Fibroblast of skin of back (primary cell): ENCODE measurements at places on chromosomes 7 and 10.

DNA sequence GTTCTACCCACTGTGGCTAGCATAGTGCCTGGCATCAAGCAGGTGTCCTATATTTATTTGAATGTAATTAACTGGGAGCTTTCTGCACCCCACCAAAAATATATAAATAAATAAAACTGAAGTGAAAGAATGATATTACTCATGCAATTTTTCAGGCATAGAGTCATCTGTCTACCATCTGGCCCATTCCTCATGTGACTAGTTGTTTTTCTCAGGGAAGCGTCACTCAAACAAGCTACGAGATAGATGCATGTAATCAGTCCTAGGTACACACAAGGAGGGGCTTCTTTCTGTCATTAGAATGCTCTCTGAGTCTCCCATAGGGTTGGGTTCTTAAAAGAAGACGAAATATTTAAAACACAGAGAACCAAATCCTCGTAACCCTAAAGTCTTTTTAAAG is 255.5 kb upstream of the KMT2E start:
- DNase-seq: no peak

DNA sequence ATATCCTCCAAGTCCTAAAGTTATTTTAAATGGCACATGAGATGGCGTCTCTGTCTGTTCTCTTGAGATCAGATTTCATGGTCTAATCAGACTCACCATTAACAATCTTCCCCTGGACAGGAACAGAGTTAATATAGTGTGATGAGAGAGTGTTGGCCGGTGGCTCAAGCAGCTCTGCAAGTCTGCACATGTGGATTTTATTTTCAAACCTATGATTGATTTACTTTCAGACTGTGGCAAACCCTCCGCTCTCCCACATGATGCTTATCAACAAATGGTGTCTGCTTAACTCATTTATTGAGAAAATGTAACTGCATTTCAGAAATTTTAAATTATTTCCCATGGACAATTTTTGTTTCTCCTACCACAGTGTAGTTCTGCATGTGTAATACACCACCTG is 46.5 kb upstream of the HGF start:
- no peak for DNase-seq

DNA sequence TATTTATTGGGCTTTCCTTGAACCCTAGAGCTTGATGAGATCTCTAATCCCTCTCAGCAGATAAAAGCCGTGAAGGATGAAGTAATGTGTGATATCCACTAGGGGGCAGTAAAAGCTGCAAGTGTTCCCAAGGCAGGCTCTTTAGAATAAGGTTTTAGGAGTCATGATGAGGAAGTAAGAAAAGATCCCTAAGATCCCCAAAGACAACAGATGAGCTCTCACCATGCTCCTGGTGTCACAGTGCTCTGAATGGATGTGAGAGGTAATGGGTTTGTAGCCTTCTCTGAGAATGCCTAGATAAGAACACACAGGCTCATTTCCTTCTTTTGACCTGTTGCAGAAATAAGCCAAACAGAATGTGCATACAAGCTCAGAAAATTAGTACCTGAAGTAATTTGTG is 70.4 kb upstream of the ITPRID1 start:
- peak; percentile 44 for DNase-seq

DNA sequence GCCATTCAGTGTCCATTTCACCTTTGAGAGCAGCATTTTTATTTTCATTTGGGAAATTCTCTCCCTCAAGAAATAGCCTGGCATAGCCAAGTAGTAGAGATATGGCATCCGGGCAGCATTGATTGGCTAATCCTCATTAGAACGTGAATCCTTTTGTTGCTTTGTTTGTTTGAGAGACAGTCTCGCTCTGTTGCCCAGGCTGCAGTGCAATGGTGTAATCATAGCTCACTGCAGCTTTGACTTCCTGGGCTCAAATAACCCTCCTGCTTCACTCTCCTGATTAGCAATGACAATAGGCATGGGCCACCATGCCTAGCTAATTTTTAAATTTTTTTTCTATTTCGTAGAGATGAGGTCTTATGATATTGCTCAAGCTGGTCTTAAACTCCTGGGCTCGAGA is 1174.9 kb upstream of the AUTS2 start:
- no peak for DNase-seq

- DNase-seq: peak; percentile 96
Measured at GRCh38 chr7:117269417-117269816, 53.4 kb downstream of the WNT2 start.

- no peak for DNase-seq
Measured at GRCh38 chr7:52120912-52121311, 804.3 kb upstream of the COBL start.

DNA sequence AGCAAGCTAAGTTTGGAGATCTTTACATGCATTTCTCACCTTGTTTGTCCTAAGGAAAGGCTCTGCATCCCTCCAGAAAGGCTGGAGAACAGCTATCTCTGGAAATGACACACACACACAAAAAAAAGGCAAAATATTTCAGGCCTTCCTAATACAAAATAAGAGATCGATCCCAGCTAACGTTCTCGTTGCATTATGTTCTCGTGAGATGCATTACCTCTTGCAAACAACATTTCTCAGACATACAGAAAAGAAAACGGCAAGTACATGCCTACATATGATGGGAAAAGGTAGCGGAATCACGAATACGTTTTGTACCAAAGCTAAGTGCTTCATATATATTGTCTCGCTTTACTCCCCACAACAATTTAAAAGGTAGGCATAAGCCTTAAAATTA is 488 bp downstream of the MTERF1 start:
- no peak for DNase-seq

DNA sequence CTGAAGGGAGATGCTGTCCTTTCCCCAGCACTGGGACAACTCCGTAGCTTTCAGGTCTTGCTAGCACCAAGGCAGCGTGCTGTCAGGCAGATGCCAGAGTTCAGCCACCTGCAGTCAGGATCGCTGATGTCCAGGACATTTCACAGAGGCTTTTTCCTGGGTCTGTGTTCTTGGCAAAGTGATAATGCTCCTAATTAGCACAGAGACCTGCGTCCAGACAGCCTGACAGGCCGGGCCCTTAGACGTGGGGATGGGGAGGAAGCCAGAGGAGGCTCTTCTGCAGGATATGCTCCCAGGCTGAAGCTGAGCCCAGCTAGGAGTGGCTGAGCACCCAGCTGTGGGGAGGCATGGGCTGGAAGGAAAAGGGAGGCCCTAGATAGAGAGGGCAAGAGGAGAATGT is 82.5 kb upstream of the TBX20 start:
- no peak for DNase-seq

GRCh38 chr7:151406051-151406875 is 3.6 kb downstream of the WDR86 start:
- DNase-seq: no peak

GRCh38 chr7:108158776-108159175 is 28.6 kb upstream of the LAMB4 start:
- peak; percentile 17 for DNase-seq

DNA sequence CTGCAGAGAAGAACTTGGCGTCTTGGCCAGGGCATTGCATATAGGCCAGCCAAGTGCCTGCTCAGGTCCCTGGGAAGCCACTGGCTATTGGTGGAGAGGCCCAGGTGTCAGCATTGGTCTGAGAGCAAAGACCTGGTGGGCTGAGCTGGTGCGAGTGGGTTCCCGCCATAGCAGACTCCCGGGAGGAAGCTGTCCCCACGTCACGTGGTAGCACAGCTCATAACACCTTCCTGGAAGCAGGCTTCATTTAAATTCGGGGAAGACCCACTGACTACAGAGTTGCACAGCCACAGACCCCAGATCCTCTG is 130.5 kb downstream of the WDR37 start:
- DNase-seq: no peak

GRCh38 chr10:71582506-71583475 is 136.8 kb downstream of the C10orf105 start:
- DNase-seq: no peak
